NCI-H187 treated with DMSO at 0.1 percent for 48 hours (cell line): ENCODE measurements at places on chromosomes 16 and 17.
A peak's percentile ranks its signal among the peaks of the same experiment; 100 is the strongest.

DNA sequence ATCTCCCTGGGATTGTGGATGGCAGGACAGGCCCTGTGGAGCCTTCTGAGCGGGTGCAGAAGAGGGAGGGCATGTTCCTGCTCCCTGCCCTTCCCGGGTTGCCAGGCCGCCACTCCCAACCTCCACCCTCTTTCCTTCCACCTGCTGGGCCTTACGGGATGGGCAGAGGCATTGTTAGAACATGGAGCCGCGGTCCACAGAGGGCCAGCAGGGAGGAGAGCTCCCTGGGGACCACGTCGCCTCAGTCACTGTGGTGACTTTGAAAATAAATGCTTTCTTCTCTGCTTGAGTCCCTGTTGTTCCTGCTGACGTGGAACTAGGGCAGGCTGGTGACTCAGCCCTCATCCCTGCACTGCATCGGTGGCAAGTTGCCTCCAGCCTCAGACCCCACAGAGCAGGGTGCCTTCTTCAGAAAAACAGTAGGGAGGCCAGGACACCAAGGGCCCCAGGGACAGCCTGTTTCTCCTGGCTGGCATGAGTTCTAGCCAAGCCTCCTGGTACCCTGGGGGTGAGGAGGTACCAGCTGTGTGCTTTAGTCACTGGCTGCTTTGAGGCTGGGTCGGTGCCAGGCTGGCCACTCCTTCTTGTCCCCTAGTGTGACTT is 224.9 kb downstream of the SEC14L1 start:
- DNase-seq, result peak; percentile 33

GRCh38 chr17:79991140-79991923 is 44.3 kb downstream of the TBC1D16 start:
- no peak for DNase-seq

- DNase-seq, result no peak
Measured at GRCh38 chr17:42002792-42003301, 14.4 kb downstream of the DNAJC7 start.

DNA sequence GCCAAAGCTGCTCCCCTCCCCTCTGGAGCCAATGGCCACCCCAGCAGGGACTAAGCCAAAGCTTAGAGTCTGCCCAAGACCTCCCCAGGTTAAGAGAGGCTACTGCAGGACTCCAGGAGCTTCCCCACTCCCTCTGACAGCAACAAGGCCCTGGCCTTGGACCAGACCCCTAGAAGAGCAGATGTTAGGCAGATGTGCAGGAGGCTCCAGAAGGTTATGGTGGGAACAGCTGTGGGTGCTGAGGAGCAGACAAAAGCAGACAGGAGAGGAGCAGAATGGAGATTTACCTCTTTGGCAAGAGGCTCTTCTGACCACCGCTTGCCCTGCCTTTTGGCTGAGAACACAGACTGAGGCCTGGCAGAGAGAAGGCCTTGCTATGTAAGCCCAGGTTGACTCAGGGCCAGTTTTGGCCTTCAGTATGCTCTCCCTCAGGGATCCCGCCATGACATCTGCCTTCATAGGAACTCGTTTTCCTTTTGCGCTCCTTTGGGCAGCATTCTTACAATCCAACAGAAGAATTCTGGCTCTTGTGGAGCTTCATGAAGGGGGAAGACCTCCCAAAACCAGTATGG is 113.0 kb downstream of the RBFOX3 start:
- DNase-seq, result no peak

DNA sequence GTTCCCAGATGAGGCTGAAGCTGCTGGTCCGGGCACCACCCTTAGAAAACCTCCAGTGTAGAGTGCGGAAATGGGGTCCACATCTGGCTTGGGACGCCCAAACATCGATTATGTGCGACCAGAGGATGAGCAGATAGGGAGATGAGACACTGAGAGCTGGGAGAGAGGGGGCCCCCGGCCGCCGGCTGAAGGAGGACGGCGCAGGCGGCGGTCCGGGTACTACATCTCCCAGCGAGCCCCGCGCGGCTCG is 182 bp upstream of the SPECC1 start:
- no peak for DNase-seq

DNA sequence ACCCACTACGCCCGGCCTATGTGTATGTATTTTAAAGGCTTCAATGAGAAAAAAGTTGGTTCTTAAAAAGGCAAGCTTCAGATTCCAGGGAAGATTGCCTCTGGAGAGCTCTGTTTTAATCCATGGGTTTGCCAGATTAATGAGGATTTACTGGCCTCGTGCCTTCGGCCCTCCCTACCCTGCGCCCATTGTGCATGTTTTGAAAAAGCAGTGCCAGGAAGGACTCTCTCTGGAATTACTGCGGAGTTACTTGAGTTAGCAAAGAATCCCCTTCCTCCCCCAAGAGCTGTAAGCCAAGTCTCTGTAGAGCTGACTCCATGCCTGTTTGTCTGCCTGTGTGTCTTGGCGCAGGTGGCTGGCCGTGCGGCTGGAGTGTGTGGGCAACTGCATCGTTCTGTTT is 98.9 kb downstream of the ABCC6 start:
- DNase-seq, result no peak

DNA sequence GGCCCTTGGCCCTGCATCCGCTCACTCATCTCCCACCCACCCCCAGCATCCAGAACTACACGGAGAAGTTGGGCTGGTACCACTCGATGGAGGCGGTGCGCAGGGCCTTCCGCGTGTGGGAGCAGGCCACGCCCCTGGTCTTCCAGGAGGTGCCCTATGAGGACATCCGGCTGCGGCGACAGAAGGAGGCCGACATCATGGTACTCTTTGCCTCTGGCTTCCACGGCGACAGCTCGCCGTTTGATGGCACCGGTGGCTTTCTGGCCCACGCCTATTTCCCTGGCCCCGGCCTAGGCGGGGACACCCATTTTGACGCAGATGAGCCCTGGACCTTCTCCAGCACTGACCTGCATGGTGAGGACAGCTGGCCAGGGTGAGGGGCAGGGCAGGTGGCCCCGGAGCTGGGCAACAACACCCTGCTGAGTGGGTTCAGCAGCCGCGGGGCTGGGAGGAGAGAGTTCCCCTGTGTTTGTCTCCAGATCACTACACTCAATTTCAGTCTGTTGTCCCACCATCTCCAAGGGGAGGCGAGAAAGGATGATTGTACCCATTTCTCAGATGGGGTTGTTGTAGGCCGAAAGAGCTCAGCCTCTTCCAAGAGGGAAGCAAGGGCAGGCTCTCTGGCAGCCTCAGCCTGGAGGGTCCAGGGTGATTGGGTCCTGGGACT is 14.4 kb downstream of the MMP15 start:
- no peak for DNase-seq

GRCh38 chr17:11279776-11280344 is 38.8 kb downstream of the SHISA6 start:
- no peak for DNase-seq

DNA sequence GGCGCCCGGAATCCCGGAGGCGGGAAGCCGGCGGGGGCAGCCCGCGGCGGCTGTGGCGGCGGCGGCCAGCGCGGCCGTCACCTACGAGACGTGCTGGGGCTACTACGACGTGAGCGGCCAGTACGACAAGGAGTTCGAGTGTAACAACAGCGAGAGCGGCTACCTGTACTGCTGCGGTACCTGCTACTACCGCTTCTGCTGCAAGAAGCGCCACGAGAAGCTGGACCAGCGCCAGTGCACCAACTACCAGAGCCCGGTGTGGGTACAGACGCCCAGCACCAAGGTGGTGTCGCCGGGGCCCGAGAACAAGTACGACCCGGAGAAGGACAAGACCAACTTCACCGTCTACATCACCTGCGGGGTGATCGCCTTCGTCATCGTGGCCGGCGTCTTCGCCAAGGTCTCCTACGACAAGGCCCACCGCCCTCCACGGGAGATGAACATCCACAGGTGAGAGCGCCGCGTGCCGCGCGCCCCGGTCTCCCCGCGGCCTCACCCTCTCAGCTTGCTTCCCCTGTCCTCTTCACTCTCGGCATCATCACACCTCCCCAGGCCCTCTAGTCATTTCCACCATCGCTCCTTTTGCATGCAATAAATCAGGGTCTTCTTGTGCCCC is 706 bp downstream of the SHISA6 start:
- no peak for DNase-seq

GRCh38 chr17:4785311-4786105 is 656 bp downstream of the VMO1 start:
- no peak for DNase-seq

GRCh38 chr17:36188891-36189306 is 7.7 kb downstream of the CCL3L1 start:
- no peak for DNase-seq

DNA sequence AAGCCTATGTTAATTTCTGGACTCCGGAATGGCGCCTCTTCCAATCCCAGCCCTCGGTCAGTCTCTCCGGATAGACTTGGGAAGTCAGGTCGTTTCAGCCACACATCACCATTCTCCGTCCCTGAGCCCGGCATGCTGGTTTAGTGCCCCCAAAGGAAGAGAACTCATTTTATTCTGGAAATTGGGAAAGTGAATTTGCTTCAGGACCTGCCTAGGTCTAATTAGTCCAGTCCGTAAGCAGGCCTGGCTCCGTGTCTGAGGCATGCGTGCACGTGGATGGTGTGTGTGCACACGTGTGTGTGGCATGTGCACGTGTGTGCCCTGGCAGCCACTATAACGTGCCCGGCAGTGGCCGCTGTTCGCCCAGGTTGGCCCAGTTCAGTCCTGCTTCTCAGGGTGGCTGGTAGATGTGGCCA is 77.4 kb downstream of the RPA1 start:
- DNase-seq, result no peak
